ENCODE measurements at places on chromosomes 11 and 22.
A peak's percentile ranks its signal among the peaks of the same experiment; 100 is the strongest.

- no peak for DNase-seq
Measured at GRCh38 chr11:111423250-111423615, 44.2 kb upstream of the POU2AF1 start.

DNA sequence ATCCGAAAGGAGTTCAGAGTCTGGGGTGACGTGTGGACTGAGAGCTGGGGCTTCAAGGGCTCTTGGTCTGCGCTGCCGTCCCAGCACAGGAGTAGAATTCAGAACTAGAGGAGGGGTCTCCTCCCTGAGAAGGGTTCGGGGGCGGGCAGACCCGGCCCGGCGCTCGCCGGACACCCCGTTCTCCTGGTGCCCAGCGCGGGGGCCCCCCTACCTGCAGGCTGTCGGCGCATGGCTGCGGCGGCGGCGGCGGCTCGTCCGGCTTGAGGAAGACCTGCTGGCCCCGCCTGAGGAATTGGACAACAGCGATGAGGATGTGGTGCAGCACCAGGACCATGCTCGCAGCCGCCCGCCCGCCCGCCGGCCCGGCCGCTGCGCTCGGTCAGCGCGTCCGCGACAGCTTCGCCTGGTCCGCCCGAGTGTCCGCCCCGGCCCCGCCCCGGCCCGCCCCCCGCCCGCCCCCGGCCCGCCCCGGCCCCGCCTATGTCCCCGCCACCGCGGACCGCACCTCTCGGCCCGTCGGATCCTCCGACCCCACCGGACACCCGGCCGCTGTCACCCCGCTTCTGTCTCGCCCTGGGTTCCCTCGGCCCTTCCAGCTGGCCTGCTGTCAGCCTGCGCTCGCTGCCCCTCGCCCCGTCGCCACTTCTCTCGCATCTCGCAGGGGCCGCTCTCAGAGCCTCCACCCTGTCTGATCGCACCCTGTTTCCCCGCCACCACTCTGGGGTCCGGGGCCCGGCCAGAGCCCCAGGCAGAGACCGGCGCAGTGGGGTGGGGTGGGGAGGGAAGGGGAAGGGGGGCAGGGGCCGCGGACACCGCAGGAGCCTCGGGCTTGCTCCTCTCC lies 32.0 kb downstream of the PDE2A start:
- DNase-seq, result no peak

- peak; percentile 55 for DNase-seq
Measured at GRCh38 chr22:48492366-48493320, 1335.0 kb downstream of the BRD1 start.

DNA sequence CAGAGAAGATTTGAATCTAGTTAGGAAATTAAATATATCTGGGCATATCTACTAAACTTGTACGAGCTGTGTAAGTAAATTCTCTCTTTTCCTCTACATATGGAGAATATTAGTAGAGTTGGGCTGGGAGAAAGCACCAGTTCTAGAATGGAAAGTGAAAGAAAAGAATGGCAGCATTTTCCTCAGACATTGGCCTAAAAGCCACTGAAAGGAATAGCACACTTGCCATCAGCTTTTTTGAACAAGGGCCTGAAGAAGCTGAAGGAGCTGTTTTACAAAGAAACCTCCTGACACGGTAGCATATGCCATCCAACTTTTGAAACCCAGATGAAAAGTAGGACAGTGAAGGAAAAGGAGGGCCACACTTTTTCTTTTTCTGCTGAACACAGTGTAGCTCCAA lies 1563.7 kb upstream of the TENM4 start:
- no peak for DNase-seq

All from NCI-H2029 (cell line).